ENCODE measurements at places on chromosomes 5 and 9.

DNA sequence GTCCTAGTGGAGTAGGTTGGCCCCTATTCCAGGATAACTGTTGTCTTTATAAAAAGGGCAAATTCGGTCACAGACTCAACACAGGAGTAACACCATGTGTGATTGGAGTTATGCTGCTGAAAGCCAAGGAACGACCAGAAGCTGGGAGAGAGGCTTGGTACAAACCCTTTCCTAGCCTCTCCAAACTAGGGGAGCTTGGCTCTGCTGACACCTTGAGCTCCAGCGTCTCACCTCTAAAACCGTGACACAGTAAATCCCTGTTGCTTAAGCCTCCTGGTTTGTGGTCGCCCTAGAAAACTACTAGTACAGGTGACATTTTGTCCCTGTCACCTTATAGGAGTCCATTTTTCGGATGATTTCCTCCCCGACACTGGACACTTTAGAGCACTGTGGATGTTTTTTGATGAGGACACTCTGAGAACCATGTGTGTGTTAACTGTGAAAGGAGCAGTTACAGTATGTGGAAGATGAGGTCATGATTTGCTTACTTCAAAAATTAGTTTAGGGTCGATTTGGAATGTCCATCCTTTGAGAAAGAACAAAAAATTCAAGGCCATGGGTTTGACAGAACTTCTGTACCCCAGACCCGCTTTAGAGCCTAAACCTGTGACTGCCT lies 167.0 kb downstream of the PDZD2 start:
- DNase-seq = no peak

GRCh38 chr5:20029266-20029665 lies 41.3 kb upstream of the CDH18 start:
- DNase-seq = no peak

DNA sequence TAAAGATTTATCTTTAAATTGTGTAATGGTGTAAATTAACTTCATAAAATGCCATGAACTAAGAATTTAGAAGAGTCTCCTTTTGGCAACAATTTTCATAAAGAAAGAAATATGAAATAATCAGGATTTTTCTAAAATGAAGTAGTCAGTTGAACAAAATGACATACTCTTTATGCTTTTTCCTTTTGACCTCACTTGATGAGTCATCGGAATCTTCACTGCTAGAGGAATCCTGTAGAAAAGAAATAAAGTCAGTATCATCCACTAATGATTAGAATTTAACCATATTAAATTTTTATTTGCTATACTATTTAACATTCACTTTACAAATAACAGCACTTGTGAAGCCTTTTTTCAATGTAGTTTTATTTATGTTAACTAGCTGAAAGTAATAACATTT lies 26.1 kb downstream of the CHD1 start:
- no peak for DNase-seq

- no peak for DNase-seq
Observed at GRCh38 chr9:107906074-107906473, 416.5 kb upstream of the KLF4 start.
